ENCODE measurements at places on chromosomes 1 and 21.

DNA sequence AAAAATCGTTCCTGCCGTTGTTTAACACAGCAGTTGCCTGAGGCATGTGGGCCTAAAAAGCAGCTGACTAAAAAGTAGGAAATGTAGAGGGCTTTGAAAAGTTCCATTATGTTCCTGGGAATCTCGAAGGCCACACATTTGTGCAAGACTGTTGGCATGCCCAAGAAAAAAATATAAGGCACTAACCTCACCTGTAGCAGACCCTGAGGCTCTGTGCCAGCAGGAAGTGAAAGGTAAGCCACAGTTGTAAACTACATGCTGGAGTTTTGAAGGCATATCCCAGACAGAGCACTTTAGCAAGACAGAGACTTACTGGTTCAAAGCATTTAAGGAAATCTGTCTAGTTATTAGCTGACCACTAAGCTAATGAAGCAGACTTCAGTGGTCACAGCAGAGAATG lies 52.7 kb downstream of the TRMT1L start:
- DNase-seq = no peak

DNA sequence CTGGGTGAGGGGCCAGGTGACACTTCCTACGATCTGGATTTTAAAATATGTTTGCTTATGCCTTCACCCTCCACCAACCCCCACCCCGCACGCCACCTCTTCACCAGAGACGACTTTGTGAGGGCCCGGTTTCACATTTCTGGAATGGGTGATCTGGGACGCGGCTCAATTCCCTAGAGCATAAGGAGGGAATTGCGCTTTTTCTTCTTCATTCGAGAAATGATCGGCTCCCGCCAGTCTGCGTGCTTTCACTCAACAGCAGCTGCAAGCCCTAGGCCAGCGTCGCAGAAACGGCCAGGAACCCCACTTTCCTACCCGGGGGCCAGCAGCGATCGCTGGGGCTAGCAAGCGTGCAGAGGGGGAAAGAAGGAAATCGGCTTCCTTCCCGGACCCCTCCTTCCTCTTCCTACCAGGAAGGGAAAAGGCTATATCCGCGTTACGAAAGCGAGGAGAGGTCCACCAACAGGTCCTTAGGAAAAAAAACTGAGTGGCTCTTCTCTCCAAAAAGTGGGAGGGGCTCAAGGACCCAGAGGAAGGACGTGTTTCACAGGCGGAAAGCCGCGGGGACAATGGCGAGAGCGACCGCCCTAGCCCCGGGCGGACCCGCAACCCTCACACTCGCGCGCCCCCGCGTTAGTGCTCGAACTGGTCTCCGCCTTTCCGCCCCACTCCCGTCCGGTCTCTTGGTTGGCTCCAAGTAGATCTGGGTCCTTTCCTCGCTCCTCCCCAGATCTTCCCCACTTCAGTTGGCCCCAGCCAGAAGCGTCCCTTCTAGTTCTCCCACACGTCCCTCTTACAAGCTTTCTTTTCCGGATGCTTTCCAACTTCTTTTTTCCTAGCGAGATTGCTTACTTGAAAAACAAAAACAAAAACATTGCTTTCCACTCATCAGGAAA lies 1.1 kb upstream of the ADAMTS1 start:
- no peak for DNase-seq

GRCh38 chr21:21051109-21052055 lies 53.2 kb downstream of the NCAM2 start:
- no peak for DNase-seq

DNA sequence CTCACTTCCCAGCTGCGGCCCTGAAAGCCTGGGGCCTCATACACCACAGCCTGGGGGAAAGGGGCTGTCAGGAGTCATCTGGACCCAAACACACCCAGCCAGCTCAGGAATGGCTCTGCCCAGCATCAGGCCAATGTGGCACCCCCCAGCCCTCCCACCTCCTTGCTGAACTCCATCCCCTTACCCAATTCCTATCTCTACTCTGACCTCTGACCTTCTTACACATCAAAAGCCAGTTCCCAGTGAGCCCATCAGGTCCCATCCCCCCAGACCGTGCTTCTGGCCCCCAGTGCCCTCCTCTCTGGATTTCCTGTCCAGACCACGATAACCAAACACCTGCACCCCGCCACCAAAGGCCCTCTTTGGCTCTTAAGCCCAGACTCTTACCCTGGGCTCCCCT lies 16.3 kb downstream of the CRYBG2 start:
- DNase-seq = no peak

DNA sequence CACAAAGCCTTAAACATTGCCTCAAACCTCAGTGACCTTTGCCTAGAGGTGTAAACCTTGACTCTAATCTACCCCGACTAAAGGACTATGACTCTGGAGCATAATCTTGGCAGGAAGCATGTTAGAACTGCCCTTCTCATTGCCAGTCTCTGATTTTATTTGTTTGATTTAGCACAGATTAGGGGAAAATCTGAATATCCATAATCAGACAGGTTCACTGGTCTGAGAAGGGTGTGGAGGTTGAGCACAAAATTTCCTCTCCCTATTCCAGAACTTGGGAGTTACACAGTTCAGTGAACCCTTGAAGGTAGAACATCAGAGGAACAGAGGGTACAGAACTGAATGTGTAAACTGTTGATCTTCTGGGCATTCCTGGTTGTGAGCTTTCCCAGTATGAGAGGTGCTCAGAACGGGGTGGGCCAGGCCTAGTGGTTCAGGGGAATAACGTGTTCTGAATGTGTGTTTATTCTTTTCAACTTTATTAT lies 8.3 kb upstream of the PSMB4 start:
- no peak for DNase-seq

DNA sequence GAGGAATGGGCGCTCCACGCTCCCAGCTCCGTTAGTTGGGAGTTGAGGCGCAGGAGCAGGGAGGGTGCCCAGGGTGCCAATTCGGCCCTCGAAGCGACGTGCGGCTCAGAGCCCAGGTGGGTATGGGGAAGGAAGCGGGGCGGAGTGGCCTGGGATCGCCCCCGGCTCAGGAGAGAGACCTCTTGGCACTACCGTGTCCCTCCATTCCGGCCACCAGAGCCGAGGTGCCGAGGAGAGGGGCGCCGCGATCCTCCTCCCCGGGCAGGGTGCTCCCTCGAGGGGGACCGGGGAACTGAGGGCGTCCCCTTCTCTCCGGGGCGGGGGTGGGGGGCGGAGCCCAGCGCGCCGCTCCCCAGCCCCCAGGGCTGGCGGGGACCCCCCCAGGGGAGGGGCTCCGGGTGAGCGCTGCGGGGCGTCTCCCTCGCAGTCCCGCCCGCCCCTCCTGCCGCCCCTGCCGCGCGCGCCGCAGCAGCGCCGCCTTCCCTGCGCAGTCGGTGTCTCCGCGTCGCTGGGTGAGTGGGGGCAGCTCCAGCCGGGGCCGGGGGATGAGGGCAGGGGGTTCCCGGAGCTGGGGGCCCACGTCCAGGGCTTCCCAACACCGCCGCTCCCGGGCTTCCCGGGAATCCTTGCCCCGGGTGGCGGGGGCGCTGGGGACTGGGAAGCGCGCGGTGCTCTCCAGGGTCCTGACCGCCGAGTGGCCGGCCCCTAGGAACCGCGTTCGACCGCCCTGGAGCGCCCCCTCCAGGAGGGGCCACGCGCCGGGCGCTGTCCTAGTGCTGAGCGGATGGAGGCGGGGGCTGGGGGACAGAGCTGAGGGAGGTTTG lies at the start of gene HPCA:
Gene HPCA (plus strand): TSS at position 488 of the 824 bp plus-strand sequence. CDS start 2,408 bp downstream, outside the sequence.
- DNase-seq = no peak

- no peak for DNase-seq
Observed at GRCh38 chr1:22388671-22389450, 62.8 kb upstream of the ZBTB40 start.

- DNase-seq = no peak
Observed at GRCh38 chr1:216215169-216215568, 208.1 kb downstream of the USH2A start.

DNA sequence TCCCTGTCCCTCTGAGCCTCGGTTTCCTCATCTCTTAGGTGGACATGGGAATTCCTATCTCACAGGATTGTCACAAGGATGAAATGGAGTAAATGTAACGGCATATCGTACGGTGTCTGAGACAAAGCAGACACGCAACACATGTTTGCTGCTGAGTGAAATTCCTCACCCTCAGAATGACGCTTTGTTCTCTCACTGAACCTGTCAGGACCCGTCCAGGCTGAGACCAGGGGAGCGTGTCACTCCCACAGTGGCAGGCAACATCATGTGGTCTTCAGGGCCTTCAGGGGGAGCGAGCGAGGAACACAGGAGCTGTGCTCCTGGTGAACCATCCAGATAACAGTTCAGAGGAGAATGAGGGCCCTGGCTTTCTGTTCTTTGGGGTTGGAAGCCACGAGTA lies 74.2 kb downstream of the TOMM20 start:
- no peak for DNase-seq

DNA sequence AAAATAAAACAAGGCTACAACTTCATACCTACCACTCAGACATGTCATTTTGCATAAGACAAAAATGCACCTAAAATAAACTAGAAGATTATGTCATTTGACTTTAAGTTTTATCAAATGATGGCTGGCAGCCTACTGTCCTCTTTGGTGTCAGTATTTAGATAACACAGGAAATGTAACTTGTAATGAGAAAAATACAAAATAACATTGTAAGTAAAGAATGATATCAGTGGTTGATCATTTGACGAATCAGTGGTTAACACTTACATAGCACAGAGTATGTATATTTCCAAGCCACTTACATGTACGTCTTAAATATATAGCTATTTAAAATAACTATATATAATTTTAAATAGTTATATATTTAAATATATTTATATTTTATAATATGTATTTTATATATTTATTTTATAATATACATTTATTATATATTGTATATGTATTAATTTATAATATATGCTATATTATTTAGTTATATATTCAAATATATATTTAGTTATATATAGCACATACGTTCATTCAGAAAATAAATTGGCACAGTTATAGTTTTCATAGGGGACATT lies 44.1 kb downstream of the ZNF678 start:
- no peak for DNase-seq

- DNase-seq = no peak
Observed at GRCh38 chr1:186703209-186703766, 23.1 kb upstream of the PTGS2 start.

DNA sequence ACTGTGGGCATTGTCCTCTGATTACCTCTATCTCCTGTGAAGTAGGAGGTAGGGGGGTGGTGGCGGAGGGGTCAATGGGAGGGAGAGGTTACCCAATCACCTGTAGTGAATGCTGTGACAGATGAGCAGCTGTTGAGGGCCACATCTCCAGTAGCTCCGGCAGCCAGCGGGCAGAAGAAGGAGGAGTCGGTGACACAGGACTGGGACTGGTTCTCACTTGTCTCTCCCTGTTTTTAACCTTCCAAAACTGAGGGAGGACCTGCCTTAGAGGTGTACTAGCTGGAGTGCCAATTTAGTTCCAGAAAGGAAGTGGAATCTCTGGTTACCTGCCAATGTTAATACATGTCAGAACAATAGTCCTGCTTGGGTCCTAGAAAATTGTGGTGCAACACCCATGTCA lies 56.2 kb upstream of the ENAH start:
- DNase-seq = no peak

DNA sequence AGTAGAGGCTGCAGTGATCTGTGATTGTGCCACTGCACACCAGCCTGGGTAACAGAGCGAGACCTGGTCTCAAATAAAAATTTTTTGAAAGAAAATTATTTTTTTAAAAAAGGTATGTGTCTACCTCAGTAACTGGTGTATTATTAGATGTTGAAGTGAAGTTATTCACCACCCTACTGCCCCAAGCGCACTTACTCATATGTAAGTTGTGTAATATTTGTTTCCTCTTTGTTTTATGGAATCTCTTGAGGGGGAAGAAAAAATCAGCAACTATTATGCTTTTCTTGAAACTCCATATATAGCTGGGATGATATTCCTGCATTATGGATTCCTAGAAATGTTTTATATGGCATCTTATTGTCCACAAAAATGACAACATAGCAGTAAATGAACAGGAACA lies 21.3 kb downstream of the RBM15 start:
- no peak for DNase-seq

- no peak for DNase-seq
Observed at GRCh38 chr1:15225461-15225860, 21.6 kb upstream of the FHAD1 start.

DNA sequence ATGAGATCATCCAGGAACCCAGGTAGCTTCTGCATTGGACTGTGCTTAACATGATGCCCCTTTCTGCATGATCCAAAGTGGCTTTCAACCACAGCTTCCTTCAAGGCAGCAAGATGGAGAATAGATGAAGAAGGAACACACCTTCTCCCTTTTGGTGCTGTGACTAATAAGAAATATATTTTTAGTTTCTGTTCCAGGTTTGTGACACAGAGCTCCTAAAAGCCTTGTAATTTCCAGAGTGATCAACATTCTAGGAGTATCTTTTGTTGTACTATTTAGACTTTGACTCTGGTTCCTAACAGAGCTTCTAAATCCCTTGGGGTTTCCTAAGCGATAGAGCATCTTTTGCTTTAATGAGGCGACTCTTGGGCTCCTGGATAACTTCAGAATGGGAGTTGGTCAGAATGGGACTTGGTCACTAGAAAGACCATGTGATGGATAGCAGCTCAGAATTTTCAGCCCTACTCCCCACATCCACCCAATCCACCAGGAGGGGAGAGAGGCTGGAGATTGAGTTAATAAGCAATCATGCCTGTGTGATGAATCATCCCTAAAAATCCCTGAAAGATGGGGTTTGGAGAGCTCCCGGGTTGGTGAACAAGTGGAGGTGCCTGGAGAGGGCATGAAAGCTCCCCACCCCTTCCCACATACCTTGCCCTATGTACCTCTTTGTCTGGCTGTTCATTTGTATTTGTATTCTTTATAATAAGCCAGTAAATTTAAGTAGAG lies 134.8 kb downstream of the FGGY start:
- no peak for DNase-seq

DNA sequence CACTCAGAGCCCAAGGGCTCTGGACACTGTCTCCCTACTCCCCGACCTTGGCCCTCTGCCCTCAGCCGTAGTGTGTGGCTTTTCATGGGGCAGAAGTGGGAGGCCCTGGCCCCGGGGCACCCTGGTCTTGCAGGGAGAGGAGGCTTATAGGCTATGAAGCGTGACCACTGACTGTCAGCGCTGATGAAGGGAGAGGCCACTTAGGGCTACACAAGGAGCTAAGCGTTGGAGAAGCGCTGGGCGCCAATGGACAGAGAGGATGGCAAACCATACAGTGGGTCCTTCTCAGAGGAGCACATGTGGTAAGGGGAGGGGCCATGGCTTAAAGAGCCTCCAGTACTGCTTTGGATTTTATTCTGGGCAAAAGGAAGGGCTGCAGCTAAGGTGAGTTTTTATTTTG lies 7.9 kb downstream of the CRABP2 start:
- DNase-seq = no peak

GRCh38 chr1:200317236-200317635 lies 92.6 kb downstream of the ZNF281 start:
- no peak for DNase-seq

GRCh38 chr1:158203693-158204457 lies 23.2 kb downstream of the CD1D start:
- DNase-seq = no peak

GRCh38 chr1:47754221-47754620 lies 243.0 kb downstream of the TRABD2B start:
- DNase-seq = no peak

- no peak for DNase-seq
Observed at GRCh38 chr1:172547071-172547470, 14.1 kb downstream of the SUCO start.

- no peak for DNase-seq
Observed at GRCh38 chr1:160258177-160258798, 4.1 kb downstream of the DCAF8 start.

GRCh38 chr1:28775121-28775942 lies 36.6 kb upstream of the OPRD1 start:
- DNase-seq = peak; percentile 40

- DNase-seq = no peak
Observed at GRCh38 chr1:195934817-195935553, 673.3 kb downstream of the KCNT2 start.

All from stimulated activated CD4-positive, alpha-beta T cell treated with anti-CD3 and anti-CD28 coated beads, Interleukin-15, amount 100 ng/mL, for 1 hour (primary cell).